ENCODE measurements at places on chromosomes 6 and 20.

- no peak for DNase-seq
Measured at GRCh38 chr6:12537389-12537788, 179.2 kb upstream of the PHACTR1 start.

DNA sequence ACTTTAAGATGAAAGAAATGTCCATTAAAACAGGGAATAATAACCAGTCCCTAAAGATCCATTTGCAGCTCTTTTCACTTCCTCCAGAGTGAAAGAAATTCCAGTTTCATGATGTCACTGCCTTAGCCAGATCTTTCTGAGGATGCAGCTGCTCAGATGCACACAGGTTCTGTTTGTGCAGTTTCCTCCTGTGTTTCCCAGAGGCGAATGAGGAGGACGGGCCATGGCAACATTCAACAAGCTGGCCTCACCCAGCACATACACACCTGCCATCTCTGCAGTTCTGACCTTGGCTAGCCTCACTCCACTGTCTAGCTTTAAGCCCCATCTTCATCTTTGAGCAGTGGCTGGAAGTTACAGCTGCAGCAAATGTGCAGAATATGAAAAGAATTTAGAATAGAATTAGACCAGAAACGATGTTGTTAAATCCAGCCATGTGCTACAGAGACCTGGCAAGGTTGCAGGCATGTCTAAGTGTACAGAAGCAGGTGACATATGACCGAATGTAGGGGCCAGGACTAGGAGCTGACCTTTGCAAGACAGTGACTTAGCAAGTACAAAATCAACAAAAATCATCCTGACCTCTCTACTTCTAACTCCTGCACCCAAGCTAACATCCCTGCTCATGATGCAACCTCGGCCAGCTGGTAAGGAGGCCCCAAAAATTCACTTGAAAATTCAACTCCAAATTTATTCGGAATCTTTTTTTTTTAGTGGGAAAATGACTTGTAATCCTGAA, 35.0 kb downstream of the FAM50B start:
- DNase-seq: no peak

DNA sequence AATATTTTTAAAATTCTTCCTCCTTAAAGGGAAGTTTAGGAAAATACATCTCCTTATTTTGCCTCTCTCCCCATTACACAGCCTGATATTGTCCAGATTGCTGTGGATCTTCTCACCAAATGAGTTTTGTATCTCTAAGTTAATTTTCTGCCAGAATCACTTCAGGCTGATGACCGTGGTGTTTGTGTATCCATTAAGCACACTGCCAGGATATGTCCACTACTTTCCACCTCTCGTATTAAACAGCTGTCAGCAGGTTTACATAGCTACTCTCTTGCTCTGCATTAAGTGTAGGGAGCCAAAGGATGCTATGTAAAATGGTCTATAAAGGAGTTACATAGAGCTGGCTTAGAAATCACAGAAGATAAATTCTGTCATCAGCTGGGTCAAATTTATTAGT, 201.1 kb downstream of the ZFAND3 start:
- no peak for DNase-seq

DNA sequence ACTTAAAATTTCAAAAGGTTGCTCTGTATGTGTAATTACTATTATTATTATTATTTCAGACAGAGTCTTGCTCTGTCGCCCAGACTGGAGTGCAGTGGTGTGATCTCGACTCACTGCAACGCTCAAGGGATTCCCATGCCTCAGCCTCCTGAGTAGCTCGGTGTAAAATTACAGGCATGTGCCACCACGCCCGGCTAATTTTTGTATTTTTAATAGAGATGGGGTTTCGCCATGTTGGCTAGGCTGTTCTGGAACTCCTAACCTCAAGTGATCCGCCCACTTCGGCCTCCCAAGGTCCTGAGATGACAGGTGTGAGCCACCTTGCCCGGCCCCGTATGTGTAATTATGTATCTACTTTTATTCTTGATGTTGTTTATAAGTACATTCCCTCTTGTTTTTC, 65.3 kb upstream of the ZNF217 start:
- no peak for DNase-seq

DNA sequence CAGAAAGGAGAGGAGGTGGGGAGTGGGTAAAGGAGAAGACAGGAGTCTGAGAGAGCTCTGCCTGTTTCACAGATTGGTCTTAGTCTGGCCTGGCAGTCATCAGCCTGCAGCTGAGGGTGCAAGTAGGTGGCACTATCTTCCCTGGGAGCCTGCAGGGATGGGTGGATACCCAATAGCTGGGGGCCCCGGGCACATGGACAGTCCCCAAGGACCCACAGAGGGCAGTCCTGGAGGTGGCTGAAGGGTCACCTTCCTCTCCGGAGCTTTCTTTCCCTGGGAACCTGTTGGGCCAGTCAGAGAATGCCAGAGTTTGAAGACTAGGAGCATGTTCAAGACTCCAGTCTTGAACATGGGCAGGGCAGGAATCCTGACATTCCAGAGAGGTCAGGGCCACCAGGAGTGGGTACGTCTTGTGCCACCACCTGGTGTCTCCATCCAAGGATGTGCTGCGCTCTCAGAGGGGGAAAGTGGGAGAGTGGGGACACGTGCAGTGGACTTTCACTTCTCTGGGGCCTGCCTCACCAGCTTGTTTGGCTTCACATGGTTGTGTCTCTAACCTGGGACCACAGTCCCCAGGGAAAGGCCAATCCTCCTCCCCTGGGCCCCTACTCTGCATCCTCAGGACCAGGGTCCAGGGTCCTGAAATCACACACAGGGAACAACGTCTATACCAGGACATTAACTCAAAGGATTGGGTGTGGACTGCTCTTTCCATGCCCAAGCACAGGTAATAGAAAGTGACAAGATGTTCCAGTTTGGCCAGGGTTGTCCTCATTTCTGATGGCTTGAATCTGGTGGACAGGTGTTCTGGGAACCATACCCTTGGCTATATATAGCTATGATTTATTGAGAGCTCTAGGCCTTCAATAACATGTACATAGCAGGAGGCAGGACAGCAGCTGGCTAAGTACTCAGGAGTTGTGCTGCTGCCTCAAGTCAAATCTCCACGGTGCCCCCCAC, 18.0 kb downstream of the AARS2 start:
- DNase-seq: no peak

- no peak for DNase-seq
Measured at GRCh38 chr20:46985671-46986070, 91.0 kb downstream of the EYA2 start.

GRCh38 chr6:12584631-12585405, 131.7 kb upstream of the PHACTR1 start:
- DNase-seq: no peak

DNA sequence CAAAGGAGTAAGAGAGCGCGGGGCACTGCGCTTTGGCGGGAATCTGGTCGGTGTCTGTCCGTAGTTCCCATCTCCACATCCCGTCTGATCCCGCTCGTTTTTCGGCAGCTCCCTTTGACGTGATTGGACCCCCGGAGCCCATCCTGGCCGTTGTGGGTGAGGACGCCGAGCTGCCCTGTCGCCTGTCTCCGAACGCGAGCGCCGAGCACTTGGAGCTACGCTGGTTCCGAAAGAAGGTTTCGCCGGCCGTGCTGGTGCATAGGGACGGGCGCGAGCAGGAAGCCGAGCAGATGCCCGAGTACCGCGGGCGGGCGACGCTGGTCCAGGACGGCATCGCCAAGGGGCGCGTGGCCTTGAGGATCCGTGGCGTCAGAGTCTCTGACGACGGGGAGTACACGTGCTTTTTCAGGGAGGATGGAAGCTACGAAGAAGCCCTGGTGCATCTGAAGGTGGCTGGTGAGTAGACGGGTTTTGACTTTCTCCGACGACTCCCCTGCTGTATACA, 1.4 kb downstream of the BTN1A1 start:
- DNase-seq: peak; percentile 10

- DNase-seq: no peak
Measured at GRCh38 chr6:158044525-158044888, 62.8 kb downstream of the SYNJ2 start.

GRCh38 chr6:3612341-3613041, 139.0 kb downstream of the PXDC1 start:
- DNase-seq: no peak

- no peak for DNase-seq
Measured at GRCh38 chr6:23396949-23397348, 729.1 kb upstream of the NRSN1 start.

DNA sequence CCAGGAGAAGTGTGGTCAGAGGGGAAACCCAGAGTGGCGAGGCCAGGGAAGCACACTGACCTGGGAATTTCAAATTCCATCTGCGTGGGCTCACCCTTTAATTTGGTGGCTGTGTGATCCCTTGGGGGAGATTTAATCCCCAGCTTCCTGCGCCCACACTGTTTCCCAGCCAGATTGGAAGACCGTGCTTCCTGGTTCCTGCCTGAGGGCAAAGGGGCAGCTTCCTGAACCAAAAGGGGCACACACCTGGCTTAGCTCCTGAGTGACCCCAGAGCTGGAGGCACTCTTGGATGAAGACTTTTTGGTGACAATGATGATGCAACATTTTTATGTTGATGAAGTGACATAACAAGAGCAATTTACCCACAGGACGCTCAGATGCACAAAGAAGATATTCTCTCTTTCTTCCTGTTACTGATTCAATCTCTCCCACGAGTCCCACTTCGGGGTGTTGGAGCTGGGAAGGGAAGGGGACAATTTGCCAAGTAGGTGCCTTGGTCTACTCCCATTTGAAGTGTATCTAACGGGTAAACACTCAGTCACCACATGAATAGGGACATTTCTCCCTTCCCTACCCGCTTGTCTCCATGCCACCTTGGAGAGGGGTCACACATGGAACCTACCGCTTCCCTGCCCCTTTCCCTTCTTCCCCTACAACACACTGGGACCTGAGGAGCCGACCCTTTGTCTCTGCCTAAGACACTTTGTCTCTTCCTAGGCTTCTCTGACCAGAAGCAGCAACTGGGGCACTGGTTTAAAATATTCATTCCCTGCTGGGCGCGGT, 28.6 kb upstream of the CDKN1A start:
- DNase-seq: no peak

- no peak for DNase-seq
Measured at GRCh38 chr6:102853249-102853955, 1459.9 kb downstream of the GRIK2 start.

DNA sequence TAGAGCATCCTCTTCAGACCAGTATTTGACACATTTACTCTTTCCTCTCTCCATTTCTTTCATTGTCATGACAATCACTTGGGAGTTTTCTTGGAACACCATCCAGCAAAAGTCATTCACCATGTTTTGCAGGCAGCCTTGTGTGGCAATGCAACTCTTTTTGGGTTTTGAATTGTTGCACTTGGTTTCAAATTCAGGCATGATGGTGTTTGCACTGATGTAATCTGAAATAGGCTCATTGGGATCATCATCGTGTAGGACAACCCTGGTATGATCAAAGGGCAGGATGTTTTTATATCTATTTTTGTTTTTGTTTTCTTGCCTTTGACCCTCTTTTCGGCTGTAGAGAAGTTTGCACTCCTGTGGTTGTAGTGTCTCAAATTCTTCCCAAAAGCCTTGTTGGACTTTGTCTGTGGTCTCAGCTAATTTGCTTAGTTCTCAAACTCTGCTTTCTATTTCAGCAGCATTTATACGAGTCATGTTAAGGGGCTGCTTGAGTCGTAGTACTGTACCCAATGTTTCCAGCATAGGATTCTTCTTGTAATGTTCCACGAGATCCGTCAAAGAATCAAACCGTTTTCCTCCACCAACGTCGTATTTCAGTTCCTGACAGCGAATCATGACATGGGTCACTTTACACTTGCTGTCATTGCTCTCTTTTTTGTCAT, 160.8 kb upstream of the TNFAIP3 start:
- DNase-seq: no peak

DNA sequence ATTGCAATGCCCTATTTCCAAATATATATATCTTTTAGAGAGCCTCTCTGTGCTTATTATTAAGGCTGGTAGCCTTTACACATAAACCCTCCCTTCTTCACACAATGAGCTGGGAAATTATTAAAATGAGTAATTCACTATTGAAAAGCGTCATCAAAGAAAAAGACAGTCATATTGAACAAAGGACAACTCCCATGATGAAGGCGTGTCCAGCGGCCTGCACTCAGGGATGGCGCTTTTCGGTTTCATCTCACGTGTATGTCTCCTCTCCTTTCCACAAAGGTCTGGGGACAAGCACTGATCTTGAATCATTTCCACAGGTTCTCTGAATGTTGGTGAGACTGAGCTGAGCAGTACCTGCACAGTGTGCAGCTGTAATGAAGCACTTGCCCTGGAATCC, 3.5 kb downstream of the SERPINB9 start:
- no peak for DNase-seq

DNA sequence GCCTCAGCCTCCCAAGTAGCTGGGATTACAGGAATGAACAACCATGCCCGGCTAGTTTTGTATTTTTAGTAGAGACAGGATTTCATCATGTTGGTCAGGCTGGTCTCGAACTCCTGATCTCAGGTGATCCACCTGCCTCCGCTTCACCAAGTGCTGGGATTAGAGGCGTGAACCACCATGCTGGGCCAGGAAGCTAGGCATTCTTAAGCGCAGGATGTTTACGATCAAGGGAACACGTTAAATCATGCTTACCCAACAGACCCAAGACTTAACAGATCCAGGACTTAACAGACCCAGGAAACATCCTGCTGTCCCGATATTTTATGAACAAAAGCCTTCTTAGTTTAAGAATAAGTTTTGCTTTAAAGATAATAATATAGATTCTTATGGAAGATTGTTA, 9.1 kb downstream of the PTGIS start:
- no peak for DNase-seq

DNA sequence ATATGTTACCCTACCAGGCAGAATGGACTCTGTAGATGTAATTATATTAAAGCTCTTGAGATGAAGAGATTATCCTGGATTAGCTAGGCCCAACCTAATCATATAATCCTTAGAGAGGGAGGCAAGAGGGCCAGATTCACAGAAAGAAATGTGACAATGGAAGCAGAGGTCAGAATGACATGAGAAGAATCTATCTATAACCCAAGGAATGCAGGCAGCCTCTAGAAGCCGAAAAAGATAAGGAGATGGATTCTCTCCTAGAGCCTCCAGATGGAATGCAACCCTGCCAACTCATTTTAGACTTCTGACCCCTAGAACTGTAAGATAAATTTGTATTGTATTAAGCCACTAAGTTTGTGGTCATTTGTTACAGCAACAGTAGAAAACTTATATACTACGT, 12.3 kb downstream of the PXT1 start:
- no peak for DNase-seq

- DNase-seq: no peak
Measured at GRCh38 chr20:50745634-50746137, 14.3 kb downstream of the PARD6B start.

DNA sequence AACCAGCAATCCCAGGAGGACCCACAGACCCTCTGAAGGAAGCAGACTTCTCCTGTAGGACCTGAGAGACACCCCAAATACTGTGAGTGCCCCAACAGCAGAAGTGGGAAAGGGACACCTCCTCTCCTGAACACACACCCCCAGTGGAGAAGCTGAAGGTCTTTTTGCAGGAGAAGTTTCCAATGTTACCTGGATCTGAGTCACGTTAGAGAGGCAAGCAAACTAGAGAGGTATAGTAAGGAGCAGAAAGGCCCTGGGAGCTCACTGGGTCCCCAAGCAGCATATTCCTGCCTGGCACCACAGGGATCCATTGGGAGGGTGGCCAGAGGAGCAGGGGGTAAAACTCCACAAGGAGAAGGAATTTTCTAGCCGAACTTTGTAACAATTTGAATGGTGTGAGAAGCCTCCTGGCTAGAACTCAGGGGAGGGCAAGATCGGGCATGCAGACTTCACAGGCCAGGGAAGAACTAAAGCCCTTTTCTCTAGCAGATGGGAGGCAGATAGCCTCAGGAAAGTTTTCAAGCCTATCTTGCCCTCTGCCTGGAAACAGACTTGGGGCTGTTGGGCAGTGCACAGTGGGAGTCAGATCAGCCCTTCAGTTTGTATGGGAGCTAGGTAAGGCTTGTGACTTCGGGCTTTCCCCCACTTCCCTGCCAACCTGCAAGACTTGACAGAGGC, 68.2 kb upstream of the SSTR4 start:
- DNase-seq: no peak
